ENCODE measurements at places on chromosomes 1 and 21.

GRCh38 chr1:76371941-76372340 lies 297.4 kb downstream of the ST6GALNAC3 start:
- DNase-seq = no peak

- DNase-seq = no peak
Observed at GRCh38 chr1:27027575-27028250, 15.1 kb upstream of the TENT5B start.

DNA sequence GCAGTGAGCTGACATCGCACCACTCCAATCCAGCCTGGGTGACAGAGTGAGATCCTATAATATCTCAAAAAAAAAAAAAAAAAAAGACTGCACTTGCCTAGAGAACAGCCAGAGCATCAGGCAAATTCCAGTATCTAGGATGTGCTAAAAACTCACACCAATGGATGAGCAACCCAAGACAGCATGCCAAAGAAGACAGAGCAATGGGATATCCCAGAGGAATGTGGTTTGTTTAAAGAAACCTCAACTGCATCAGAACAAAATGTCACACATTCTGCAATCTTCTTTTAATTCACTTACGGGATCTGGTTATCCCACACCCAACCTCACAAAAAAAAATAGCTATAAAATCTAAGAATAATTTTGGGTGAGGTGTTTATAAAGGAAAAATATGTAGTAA lies 7.3 kb downstream of the KCNH1 start:
- no peak for DNase-seq

DNA sequence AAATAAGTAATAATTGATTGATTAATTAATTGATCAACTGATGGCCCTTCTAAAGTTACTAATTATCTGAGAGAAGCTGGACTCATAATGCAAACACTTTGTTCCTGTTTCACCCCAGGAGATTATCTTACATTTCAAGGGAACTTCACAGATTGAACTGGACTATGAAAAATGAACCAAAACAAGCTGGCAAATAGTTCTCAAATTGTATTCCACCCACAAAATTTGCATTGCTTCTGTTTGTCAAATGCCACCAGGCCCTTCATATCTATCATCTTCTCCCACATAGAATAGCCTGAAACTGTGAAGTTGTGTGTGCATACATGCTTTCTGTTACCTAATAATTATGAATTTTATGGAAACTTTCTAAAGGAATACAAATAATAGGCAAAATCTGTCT lies 104.0 kb downstream of the ZNF281 start:
- DNase-seq = no peak

DNA sequence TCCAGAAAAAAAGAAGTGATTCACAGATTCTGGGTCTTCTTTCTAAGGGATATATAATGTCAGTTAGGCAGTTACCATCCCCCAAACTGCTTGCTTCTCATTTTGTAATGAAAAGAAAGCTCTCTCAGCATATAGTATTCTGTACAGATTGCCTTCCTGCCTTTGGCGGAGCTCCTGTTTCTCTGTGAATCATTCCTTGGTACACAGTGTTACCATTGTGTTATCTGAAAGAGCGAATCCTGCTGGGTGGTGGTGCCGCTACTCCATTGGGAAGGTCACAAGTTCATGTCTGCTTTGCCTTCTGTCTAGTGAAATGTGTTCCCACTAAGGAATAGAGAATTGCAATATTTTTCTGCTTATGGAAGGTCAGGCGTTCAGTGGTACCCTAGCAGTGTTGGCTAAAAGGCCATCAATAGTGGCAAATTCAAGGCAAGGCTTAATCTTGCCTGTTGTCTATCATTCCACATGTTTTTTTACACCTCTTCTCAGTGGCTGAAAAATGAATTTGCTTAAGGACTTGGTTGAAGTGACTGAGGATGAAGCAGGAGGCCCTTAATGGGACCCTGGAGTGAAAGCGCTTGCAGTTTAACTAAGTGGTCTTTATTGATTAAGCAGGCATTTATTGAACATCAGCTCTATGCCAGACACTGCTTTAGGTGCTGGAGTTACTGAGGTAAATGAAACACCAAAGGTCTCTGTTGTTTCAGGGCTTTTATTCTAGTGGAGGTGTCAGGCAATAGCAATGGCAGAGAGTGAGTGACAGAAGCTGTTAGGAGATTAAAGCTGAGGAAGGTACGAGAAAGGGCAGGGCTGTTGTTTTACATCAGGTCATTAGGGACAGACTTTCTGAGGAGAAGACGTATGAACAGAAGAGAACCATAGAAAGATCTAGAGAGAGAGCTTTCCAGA lies 186.7 kb downstream of the PDE4B start:
- DNase-seq = no peak

- no peak for DNase-seq
Observed at GRCh38 chr1:207828485-207829158, 76.8 kb downstream of the CD46 start.

GRCh38 chr1:209597499-209597898 lies 14.0 kb downstream of the CAMK1G start:
- DNase-seq = no peak

- no peak for DNase-seq
Observed at GRCh38 chr1:21337454-21337927, 47.2 kb upstream of the ECE1 start.

GRCh38 chr1:19274636-19275035 lies 13.9 kb downstream of the AKR7A3 start:
- DNase-seq = no peak

DNA sequence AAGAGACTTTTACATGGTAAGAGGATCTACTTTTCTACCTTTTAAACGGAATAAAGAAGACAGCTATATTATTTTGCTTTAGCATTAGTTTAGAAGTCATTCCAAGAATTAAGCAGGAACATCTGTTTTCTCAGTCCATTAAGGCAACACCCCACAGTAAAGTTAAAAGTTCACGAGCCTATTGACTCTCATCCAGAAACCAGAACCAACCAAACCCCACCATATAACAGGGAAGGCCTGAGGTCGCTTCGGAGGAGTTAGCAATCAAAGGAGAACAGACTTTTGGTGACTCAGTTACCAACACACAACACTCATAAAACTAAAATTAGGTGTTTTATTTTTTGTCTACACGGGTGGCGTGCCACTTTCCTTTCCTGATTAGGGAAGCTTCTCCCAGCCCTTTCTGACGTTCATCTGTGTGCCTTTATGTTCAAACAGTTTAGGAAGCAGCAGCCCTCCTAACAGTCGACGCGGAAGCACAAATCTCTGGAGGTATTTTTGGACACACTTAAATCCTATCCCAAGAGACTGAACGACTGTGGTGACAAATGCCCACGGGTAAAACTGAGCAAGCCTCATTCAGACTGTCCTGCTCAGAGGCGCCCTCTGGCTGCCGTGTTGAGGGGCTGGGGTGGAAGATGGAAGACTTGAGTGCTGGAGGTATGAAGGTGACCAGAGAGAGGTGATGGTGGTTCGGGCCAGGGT lies 8.6 kb upstream of the PLA2G2C start:
- DNase-seq = no peak

DNA sequence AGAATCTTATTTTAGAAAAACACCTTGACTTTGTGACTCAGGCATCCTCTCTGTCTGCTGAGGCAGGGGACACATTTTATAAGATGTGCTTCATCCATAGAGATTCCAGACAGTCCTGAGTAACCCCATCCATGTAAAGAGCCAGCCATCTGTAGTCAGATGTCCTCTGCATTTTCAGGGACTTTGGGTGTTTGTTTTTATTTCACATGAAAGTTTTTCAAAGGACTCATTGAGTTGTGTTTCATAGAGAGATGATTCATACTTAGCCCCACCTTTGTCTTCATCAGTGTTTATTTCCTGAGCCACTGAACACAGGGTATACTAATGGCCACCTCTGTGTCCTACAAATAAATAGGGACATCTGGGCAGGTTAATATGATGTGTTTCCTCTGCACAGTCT lies 280.4 kb downstream of the CACNA1E start:
- DNase-seq = no peak

All from AG04449 (cell line).